ENCODE measurements at places on chromosomes 2 and 18.

- DNase-seq = no peak
These were observed 73.9 kb downstream of the PIAS2 start for GRCh38 chr18:46843372-46843771.

GRCh38 chr2:100301881-100302584 lies 20.3 kb downstream of the LONRF2 start:
- no peak for DNase-seq

DNA sequence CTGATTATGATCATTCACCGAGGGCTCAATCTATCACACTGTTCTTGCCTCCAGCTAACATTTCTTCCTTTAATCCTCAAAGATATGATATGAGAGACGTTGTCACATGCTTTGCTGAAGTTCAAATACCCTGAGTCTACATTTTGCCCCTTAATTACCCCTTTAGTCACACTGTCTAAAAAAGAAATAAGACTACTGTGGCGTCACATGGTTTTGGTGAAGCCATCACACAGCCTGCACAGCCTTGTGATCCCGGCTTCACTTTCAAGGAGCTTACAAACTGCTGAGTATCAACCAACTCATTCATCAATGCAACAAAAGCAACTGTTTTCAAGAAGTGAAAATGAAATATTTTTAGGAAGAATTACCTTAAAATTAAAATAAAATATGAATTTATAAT lies 31.9 kb upstream of the SOCS6 start:
- no peak for DNase-seq

GRCh38 chr2:40433736-40434135 lies 18.2 kb downstream of the SLC8A1 start:
- no peak for DNase-seq

DNA sequence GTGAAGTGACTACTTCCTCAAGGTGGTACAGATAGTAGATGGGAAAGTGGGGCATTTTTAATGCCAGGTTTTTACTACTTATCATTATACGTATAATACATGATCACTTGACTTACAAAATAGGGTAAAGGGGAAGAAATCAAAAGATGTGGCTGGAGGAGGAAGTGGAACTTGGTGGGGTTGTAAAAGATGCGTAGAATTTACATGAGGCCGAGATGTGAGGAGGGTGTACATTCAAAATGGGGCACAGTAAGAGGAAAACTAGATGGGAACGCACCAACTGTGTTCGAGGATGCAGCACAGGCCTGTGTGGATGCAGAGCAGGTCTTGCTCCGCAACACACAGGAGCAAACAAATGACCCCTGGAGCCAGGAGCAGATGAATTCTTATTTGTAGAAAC lies 403.3 kb downstream of the TXNL1 start:
- no peak for DNase-seq

GRCh38 chr18:34866310-34866709 lies 156.2 kb downstream of the DTNA start:
- DNase-seq = no peak

DNA sequence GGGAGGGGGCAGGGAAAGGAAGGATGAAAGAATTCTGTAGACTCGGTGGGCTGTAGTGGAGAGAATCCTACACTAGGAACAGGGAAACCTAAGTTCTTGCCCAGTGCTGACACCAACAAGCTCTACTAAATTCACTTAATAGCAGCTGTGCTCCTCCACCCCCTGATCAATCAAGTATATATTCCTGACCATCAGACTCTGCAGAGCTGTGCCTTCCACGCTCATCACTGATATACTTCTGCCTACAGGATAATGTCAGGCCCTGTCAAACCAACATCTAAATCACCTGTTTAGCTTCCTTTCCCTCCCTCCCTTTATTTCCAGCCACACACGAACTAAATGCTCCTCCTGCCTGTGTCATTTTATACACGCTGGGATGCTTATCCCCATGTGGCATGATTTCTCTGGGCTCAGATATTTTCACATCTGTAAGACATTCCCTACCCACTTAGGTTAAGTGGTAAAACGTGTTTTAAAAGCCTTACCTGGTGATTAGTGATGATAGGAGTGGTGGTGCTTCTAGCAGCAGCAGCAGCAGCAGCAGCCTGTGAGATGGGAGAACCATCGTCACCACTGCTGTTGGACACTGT lies 301.9 kb downstream of the LRRTM1 start:
- no peak for DNase-seq

GRCh38 chr2:131120815-131121317 lies 15.7 kb downstream of the PLEKHB2 start:
- no peak for DNase-seq

- no peak for DNase-seq
These were observed 158.9 kb downstream of the DOK6 start for GRCh38 chr18:69559604-69560003.

DNA sequence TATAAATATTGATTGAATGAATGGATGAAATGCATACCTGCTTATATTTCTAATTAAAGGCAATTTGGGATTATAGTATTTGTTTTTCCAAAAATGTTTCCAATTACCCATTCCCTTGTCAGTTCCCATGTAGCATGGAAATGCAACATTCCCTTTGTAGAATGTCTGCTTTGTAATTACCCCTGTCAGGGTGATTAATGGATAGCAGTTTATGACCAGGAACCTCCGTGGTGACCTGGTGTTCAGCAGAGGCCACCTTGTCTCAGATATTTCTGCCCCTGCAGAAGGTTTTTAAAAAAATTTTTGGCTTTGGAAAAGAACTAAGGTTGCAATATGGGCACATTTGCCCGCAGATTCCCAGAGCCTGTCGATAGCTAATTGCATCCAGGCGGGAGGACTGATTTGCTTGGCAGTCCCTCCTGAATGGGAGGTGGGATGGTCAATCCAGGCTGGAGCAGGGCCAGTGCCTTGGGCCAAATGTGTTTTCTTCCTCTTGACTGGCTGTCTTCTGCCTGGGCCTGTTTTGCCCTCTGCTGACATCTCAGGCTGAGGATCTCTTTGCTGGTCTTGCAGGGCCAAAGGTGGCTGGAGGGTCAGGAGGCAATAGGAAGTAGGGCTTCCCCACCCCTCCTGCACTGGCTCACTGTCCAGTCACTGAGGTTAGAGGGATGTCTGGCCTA lies 82.1 kb downstream of the TMEM182 start:
- no peak for DNase-seq

DNA sequence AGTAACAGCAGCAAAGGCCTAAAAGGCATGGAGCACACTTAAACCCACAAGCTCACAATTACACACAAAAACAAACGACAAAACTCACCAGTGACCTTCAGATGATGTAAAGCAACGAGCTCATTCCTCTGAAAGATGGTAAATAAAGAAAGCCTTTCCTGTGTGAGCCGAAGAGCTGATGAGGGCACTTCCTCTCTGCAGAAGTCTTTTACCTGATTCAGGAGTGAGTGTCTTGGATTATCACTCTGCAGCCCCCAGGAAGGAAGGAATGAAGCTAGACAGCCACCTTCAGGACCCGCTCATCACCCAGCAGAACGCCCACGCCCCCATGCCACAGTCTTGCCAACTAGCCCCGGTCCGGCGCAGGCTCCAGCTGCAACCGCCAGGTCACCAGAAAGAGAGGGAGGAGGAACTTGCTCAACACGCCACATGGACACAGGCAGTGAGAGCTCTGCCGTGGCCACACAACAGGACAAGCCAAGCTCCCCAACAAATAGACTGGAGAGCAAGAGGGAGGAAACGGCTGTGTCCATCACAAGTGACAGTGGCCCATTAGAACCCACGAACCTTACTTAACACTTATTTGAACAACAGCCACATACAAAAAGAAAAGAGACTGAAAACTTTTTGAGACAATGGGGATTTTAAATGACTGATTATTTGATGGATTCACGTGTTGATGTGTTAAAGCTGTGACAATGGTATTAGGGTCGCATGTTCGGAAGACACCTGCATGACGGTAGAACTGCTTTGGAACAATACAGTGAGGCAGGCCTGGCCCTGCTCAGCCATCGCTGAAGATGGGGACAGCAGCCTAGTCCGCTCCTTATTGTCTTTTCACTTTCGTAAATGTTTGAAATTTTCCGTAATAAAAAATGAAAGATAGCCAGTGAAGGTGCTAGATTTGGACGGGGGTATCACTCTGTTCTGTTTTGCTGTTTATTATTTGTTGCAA lies 127.3 kb downstream of the HDAC4 start:
- no peak for DNase-seq

Data from BJ (cell line).